HT1080 (cell line): ENCODE measurements at places on chromosomes 3 and 15.
A peak's percentile ranks its signal among the peaks of the same experiment; 100 is the strongest.

GRCh38 chr3:58419780-58420507, 13.7 kb downstream of the PDHB start:
- DNase-seq = no peak

DNA sequence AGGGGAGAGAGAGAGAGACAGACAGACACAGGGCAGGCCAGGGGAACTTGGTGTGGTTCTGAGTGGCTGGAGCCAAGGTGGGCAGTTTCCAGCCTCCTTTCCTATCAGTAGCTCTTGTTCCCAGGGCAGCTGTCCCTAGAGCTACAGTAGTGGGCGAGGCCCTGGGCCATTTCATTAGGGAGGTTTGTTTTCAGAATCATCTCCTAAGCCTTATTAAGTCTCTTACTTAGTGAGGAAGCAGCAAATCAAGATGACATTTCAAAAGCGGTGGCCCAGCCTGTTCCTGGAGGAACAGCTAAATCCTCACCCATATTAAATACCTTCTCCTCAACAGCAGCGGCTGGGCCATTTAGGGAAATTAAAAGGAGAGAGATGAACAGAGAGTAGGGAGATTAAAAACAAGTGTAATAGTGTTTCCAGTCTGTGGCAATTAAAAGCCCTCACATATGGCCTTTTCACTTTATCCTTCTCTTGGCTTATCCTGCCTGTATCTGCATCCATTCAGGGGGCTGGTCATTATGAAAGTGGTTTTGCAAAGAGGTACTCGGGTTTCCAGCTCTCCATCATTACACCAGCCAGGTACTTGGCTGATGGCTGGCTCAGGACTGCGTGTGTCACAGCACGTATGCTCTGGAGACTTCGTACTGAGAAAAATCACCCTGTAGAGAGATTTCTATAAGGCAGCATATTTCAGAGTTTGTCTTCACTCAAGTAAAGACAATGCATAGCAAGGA, 91.9 kb upstream of the PRR23C start:
- DNase-seq = no peak

DNA sequence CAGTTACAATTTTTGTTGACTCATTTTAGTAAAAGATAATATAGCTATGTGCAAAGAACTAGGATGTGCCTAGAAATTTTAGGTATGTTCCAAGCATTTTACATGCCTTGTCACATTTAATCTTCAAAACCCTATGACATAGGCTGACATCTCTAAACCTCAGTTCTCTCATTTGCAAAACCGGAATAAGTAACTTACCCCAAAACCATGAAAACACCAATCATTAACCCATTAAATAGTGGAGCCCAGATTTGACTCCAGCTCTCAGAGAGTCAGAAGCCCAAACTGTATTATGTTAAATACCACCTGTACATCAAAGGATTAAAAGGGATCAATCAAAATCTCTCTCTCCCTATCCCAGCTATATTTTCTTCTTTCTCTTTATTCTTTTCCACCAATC, 36.6 kb downstream of the GSK3B start:
- no peak for DNase-seq

DNA sequence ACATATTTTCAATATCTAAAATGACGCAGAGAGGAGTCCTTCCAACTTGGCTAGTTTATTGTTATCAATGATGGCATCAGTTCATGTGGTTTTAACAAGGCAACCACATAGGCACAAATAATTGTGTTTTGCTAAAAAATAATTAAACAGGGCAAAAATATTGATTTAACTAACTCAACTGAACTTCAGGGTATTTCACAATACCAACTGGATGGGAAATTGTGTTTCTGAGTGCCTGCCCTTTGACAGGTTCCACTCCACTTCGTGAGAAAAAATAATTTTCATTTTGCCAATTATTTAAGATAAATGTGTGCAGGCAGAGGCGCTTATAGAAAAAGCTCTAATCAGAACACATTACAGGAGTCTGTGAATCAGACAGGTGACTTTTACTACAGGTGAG, 689.3 kb upstream of the CCDC54 start:
- DNase-seq = no peak

GRCh38 chr15:64895285-64896065, 16.2 kb upstream of the ANKDD1A start:
- peak; percentile 48 for DNase-seq
